ENCODE measurements at places on chromosomes 2 and 18.

GRCh38 chr2:1556776-1557466 is 143.7 kb downstream of the TPO start:
- DNase-seq: no peak

GRCh38 chr2:213285404-213285803 is 1.1 kb downstream of the SPAG16 start:
- DNase-seq: no peak

DNA sequence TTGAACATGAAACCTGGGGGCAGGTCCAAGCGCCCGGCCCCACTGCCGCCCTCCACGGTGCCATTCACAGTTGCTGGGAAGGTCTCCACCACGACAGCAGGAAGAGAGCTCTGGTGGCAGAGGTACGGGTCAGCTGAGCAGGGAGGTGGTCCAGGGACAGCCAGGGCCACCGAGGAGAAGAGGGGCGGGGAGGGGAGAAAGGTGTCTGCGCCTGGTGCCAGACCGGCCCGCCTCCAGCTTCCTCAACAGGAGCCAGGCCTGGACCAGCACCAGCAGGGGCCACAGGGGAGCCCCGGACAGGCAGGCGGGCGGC is 56.2 kb downstream of the BIN1 start:
- no peak for DNase-seq

DNA sequence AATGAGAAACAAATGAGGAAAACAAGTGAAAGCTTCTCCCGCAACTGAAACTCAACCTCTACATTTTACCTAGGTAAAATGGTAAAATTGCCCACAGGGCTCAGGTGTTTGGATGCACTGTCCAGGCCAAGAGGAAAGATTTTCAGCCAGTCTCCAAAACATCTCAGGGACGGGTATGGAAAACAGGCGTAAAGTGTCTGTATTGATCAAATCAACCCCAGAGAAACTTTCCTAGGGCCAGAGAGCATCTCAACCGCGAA is 361 bp upstream of the HAT1 start:
- no peak for DNase-seq

GRCh38 chr18:76380791-76381405 is 114.1 kb downstream of the ZNF516 start:
- DNase-seq: no peak

DNA sequence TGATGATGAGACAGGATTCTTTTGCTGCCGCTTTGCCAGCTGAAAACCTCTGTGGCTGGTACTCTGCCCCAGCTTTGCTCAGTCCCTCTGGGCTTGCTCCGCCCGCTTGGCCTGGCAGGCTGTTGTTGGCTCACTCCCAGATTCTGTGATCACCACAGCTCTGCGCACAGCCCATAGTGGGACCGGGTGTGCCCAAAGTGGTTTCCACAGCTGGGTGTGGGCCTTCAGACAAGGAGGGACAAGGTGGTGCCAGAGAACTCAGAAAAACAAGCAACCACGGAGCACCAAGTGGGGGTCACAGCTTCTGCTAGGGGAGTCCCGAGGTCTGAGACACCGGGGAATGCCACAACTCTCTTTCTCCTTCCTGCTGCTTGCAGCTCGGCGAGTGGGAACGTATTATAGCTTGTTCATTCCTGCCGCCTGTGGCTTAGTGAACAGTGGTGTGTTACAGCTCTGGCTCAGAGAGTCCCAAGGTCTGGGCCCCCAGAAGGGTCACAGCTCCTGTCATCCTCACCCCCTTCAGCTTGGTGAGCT is 9.2 kb upstream of the KYNU start:
- DNase-seq: no peak

DNA sequence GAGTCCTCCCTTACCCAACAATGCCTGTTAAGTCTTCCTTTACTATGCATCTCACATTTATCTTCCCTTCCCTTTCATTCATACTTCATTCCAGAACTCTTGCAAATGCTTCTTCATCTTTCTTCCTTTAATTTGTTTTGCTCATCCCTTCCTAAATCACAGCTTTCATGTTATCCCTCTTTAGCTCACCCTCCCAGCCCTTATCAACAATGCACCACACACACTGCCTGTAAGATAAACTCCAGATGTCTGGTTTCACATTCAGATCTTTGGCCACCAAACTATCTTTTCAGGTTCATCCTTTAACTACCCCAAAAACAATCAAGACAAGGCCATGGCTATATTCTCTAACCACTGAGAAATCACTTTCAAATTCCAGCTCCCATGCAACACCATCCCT is 3.4 kb downstream of the CCDC93 start:
- DNase-seq: no peak

DNA sequence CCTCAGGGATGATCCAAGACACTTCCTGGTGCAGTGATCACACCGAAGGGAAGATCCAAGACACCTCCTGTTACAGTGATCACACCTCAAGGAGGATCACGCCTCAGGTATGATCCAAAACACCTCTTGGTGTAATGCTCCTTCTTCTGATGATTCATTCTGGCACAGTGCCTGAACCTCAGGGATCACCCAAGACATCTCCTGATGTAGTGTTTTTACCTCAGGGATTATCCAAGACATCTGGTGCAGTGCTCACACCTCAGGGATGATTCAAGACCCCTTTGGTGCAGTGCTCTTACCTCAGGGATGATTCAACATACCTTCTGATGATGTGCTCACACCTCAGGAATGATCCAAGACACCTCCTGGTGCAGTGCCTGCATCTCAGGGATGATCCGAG is 124.4 kb downstream of the ASB1 start:
- DNase-seq: no peak

DNA sequence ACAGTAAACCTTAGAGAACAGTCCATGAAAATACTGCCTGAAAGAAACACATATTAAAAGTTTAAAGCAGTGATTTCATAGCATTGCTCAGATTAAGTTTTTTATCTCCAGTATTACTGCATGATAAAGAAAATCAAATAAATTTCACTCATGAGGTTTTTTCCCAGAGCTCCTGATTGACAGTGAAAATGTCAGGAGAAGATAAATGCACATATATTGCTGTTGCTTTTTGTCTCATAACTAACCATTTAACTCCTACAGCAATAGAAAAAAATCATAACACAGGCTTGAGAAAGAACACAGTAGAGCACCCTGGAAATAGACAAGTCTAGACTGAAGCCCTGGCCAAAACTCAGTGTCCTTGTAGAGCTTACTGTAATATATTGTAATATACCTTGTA is 391.0 kb downstream of the TMX3 start:
- DNase-seq: no peak

DNA sequence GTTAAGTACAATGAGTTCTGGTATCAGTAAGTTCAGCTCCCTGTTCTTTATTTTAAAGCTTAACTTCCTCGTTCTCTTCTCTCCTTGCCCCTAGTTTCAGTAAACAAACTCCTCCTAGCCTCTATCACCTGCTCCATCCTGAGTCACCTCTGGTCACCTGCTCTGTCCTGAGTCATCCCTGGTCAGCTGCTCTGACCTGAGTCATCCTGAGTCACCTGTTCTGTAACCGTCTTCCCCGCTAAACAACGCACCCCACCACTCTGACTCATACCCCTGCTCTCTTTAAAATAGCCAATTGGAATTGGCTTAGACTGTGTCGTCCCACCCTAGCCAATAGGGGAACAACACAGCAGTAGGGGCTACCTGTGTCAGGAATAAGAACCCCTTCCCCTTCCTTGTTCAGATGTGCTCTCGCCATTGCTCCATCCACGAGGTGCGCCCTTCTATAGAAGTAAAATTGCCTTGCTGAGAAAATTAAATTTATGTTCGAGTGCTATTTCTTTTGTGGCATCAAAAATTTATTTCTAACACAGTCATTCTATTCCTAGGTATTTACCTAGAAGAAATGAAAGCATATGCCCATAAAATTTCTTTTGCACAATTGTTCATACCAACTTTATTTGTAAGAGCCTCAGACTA is 24.9 kb upstream of the RMND5A start:
- DNase-seq: no peak

DNA sequence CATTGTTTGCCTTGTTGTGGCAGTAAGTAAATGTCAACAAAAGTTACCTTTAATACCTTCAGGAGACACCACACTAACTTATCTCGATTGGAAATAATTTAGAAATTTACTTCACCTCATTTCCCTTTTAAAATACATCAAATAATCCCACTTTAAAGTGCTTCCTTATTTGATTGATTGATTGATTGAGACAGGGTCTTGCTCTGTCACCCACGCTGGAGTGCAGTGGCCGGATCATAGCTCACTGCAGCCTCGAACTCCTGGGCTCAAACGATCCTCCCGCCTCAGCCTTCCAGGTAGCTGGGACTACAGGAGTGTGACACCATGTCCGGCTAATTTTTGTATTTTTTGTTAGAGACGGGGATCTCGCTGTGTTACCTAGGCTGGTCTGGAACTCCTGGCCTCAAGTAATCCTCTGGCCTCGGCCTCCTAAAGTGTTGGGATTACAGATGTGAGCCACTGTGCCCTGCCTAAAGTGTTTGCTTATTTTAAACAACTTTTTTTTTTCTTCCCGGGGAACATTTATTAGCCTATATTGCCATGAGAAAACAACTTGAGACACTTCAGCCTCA is 12.0 kb upstream of the PAX3 start:
- DNase-seq: no peak

DNA sequence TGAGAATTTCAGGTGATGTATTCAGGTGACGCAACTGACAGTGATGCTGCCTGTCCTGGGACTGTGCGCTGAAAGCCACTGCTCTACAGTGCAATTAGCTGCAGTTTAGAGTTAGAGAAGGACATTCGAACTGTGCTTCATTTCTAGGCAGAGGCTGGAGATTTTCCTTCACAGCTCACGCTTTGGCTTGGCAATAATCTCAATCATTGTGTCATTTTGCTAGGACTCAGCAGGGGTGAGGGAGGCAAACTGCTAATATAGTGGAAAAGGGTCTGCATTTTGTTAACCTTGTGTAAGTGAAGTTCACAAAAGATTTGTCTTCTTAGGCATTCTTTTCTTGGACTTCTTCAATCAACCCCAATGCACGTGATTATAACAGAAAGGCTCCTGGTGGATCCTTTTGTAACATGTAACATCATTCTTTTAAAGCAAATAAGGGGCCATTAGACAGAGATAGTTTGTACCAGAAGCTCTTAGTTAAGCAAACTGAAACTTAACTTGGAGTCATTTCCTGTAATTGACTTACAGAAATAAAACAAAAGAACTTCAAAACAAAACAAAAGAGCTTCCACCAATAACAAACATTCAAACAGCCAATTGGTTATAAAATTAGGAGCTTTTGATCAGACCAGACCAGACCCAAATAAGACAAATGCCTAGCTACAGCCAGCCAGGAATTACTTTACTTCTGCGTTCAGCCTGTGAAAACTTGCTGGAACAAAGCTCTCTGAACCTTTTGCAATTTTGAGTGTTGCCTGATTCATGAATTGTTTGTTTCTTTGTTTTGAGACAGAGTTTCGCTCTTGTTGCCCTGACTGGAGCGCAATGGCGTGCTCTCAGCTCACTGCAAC is 1376.3 kb upstream of the CELF4 start:
- no peak for DNase-seq

DNA sequence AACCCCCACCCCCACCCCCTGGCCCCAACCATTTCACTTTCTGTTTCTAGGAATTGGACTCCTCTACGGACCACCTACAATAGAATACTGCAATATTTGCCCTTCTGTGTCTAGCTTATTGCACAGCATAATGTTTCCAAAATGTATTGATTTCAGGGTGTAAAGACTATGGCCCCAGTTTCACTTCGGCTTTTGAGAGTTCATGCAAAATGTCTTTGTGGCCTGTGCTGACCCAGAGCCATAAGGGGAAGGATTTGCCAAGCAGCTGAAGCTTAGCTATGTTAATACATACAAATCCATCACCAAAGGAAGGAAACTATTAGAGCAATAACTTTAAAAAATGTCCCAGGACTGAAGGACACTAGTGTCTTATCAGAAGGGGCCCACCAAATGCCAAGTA is 11.2 kb upstream of the ATP9B start:
- no peak for DNase-seq

GRCh38 chr2:42895134-42895790 is 102.9 kb upstream of the HAAO start:
- no peak for DNase-seq

DNA sequence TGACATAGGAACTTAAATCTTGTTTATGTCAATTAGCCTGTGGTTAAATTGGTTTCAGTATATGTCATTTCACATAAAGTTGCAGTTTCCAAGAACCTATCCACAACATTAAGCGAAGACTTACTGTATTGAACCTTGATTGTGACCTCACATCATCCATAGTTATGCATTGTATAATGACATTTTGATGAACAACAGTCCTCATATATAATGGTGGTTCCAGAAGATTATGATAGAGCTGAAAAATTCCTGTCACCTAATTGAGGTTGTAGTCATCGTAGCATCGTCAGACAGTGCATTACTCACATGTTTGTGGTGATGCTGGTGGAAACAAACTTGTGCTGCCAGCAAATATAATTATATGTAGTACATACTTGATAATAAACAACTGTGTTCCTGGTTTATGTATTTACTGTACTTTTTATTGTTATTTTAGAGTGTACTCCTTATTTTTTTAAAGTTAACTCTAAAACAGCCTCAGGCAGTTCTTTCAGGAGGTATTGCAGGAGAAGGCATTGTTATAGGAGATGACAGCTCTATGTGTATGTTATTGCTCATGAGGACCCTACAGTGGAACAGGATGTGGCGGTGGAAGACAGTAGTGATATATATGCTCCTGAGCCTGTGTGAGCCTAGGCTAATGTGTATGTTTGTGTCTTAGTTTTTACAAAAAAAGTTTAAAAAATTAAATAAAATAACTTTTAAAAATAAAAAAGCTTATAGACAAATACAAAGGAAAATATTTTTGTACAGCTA is 56.6 kb downstream of the UBE2E3 start:
- DNase-seq: no peak

DNA sequence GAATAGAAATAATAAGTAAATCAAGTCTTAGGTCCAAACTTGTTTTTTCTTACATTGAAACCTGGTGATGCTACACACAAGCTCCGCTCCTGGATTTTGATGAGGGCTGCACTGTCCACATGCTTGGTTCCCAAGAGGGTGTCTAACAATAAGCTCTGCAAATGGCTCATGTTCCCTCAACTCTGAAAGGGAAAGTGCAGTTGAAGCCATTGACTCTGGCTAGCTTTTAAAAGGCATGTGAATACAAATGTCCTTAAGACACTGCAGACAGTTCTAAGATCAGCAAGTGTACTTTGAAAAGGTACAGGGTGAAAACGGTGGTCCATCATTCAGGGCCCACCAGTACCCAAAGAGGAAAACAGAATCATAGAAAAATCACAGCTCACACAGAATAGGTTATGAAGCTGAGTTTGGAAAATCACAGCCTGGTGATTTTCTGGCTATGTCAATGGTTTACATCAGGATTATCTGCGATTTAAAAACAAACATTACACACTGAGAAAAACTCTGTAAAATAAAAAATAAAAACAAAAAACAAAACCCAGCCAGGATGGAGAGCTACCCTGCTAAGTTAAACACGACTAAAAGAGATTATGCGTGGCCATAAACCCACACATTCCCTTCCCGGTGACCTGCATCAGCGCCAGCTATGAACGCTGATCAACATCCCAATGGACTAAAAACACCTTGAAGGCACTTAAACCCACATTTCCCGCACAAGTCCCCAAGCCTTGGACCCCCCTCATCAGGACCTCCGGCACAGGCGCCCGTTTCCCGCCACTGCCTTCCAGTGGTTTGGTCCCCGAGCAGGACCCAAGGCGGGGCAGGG is 554 bp downstream of the PFN4 start:
- DNase-seq: no peak

All from T-helper 1 cell (primary cell).